Activated CD8-positive, alpha-beta memory T cell treated with anti-CD3 and anti-CD28 coated beads for 1 hour (primary cell): ENCODE measurements at places on chromosomes 7 and 10.

- DNase-seq = no peak
Observed at GRCh38 chr10:7480742-7481367, 70.0 kb upstream of the SFMBT2 start.

DNA sequence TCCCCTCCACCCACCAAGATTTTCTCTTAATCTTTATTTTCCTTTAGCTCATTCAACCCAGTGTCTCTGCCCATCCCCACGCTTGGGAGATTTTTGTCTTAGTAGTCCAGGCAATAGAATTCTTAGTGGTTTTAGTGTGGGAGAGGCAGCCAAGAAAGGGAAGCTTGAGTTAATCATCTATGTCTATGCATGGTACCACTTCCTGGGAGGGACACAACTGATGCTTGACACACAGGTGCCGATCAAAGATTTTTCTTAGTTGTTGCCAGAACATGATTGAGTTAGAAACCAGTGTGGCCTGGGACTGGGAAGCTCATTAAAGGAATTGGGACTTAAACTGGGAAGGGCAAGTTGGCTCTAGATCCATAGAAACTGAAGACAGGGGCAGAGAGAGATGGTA is 3.1 kb downstream of the STRA8 start:
- DNase-seq = no peak

- DNase-seq = no peak
Observed at GRCh38 chr10:104548090-104548489, 93.0 kb upstream of the SORCS3 start.

- no peak for DNase-seq
Observed at GRCh38 chr10:35462491-35462934, 126.2 kb downstream of the CCNY start.

DNA sequence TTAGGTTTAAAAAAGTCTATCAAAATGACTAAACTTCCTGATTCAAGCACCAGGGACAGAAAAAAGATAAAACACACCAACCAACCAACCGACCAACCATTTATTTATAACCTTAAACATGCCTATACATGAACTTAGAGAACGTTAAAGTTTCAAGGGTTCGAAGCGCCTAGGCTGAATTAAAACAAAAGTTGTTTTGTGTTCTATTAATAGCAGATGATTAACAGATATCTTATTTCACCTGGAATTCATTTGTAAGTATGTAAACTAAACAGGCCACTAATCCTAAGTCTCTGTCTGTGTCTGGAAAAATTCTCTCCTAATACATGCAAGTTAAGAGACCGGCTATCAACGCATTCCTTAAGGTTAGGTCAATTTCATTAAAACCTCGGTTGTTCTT is 1.4 kb downstream of the BAIAP2L1 start:
- no peak for DNase-seq
